ENCODE measurements at places on chromosomes 12 and 14.

DNA sequence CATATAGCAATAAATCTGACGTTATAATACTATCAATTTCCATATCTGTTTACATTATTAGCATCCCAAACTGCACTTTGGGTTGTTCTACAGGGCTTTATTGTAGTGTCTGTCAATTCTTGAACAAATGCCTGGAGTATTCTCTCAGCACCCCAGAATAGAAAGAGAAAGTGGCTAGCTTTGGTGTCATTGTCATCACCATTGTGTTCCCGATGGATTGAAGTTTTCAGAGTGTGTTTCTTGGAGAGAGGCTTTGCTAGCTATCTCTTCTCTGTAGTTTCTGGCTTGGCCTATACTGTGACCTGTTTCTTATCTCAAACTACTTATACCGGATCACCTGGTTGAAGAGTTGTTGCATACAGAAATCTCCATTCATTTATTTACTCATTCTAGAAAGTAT is 6.4 kb downstream of the TMEM106C start:
- DNase-seq: no peak

DNA sequence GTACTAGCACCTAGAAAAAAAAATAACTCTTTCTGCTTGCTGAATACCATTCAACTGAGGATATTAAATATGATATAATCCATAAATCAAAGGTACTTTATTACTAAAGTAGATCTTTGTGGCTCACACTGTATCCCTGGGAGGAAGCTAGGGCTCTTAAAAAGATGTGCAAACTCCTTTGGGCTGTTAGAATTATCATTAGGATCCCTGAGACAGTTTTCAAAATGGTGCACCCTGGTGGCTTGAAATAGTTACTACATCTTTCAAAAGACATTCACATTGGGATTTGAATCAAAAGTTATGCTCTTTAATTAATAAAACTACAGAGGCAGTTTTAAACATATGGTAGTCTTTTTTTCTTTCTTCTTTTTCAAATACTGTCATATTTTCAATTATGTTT is 228.5 kb upstream of the G2E3 start:
- DNase-seq: no peak

- no peak for DNase-seq
Measured at GRCh38 chr14:53929871-53930715, 26.5 kb downstream of the BMP4 start.

- DNase-seq: peak; percentile 35
Measured at GRCh38 chr12:44930972-44931600, 55.0 kb upstream of the NELL2 start.

GRCh38 chr14:34000396-34000795 is 49.5 kb upstream of the EGLN3 start:
- no peak for DNase-seq

DNA sequence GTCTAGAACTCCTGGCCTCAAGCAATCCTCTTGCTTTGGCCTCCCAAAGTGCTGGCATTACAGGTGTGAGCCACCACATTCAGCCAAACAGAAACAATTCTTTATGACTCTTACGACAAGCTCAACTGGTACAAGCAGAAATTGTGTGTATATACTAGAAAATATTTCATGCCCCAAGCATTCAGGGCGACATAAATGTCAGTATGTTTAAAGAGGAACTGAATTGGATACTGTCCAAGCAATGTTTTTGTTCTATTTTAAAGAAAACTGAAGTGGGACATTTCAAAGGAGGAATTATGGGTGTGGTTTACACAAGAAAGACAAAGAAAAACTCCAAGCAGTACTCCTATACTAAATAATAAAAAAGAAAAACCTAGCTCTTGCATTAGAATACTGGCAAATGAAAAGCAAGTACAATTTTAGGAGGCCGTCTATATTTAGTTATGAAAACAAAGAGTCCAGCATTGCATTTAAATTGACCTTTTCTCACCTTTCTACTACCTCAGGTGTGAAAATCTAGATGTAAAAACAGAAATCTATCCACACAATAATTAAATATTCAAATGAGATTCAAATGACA is 48.9 kb downstream of the PPP1R12A start:
- no peak for DNase-seq

DNA sequence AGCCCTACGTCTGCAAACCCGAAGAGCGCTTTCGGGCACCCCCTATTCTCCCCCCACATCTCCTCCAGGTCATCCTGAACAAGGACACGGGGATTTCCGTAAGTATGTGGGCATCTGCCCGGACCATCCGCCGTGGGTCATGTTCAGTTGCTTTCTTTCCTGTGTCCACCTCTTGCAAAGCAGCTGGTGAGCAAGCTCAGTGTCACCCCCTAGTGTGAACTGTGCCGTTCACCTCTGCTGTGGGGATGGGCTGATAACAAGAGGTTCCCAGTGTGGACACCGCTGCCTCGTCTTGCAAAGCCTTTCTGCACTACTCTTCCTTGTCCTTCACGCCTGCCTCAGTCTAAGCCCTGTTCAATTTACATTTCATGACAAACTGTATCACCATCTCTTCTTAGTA is 8.6 kb downstream of the PRKAB1 start:
- DNase-seq: no peak

DNA sequence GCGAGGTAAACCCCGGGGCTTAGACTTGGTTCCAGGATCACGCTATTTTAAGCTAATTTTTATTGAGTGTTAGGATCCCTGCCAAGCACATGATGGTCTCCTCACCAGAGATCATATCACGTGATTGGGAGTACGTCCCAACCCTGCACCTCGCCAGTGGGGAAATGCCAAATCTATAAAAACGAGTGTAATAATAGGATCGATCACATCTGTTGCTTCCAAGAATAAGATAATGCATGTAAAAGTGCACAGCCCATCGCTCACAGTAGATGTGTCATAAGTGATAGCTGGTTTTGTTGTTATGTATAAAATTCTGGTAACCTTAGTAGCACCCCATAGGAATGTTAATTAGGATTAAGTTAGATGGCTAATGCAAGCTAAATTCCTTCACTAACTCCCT is 581.0 kb upstream of the TMEM132C start:
- DNase-seq: no peak

GRCh38 chr12:6540181-6540877 is 6.0 kb downstream of the GAPDH start:
- no peak for DNase-seq

- DNase-seq: no peak
Measured at GRCh38 chr14:106651016-106651415, 1124.6 kb downstream of the TMEM121 start.

DNA sequence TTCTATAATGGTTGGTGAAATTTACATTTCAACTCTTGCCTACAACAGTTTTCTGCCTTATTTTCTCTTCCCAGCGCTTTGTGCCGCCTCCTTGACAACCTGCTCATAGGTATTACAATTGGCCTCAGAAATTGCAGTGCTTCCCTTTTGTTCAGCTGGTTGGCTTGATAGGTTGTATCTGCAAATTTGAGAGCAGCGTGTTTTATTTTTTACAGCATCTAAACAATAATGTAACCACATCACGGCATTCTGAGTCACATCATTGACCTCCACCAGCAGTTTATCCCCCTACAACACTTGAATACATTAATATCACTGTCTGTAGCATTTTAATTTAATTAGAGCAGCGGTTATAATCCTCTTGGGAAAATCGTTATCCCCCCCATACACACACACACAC is 99.4 kb downstream of the ETV6 start:
- DNase-seq: no peak

GRCh38 chr12:107553211-107553765 is 132.3 kb upstream of the PWP1 start:
- no peak for DNase-seq

DNA sequence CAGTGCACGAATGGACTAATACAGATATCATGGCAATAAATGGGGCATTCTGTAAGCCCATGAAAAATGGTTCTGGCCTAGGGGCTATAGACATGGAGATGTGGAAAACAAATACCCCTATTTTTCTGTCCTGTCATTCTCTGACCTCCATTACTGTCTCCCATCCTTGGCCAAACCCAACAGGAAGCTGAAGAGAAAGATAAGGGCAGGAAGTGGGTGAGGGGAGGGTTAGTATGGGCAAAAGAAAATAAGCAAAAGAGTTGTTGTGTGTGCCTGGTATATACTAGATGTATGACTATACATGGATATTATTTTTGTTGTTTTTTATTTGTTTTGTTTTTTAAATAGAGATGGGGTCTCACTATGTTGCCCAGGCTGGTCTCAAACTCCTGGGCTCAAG is 339.3 kb downstream of the PCNX1 start:
- DNase-seq: no peak

GRCh38 chr12:47184813-47185212 is 105.1 kb upstream of the AMIGO2 start:
- DNase-seq: no peak

GRCh38 chr12:24268663-24269186 is 319.3 kb upstream of the SOX5 start:
- no peak for DNase-seq

DNA sequence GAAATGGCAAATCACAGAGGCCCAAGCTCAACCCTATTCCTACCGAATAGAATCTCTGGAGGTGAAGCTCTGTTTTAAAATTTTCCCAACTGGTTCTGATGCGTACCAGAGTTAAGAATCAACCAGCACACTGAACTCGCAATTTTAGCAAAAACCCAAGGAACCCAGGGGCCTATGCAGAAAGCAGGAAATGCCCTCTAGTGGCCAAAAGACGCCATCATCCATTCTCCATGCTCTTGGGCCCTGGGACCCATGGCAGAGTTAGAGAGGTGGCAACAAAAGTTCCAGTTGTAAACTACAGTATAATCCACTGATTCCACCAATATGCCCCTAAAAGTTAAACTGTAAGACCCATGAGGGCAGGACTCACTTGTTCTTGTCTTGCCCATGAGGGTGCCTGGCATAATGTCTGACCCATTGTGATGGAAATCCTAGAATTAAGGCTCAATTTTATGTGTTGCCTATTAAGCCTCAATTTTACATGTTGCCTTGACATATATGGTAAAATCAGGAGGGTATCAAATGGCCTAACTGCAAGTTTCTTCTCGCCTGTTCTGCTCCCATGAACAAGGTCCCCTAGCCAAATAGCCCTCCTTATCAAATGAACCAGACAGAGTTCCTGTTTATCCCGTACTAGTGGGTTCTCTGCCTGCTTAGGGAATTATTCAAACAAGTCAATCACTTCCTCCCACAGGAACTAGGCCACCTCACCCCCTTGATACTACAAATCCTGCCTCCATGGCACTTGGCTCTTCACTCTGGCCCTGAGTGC is 137.5 kb upstream of the CPM start:
- peak; percentile 48 for DNase-seq

DNA sequence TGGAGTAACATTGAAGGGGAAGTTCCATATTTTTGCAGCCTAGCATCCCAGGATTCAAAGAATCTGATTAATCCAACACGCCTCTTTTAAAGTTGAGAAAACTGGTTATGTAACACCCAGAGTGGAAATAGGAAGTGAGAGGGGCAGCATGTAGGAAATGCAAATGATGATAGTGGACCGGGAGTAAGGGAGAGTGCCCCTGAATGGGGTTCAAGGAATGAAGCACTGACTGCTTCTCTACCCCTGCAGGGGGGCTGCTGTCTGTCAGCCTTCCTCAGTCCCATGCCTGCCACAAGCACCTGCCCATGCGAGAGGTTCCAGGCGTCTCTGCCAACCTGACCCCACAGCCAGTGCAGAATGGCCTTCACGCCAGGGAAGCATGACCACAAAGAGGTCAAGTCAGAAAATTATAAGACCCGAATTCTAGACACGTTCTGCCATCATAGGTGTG is 126.5 kb upstream of the CCND2 start:
- no peak for DNase-seq

GRCh38 chr14:54727929-54728328 is 161.0 kb downstream of the SAMD4A start:
- no peak for DNase-seq

GRCh38 chr12:117514016-117514415 is 152.6 kb upstream of the NOS1 start:
- DNase-seq: no peak

DNA sequence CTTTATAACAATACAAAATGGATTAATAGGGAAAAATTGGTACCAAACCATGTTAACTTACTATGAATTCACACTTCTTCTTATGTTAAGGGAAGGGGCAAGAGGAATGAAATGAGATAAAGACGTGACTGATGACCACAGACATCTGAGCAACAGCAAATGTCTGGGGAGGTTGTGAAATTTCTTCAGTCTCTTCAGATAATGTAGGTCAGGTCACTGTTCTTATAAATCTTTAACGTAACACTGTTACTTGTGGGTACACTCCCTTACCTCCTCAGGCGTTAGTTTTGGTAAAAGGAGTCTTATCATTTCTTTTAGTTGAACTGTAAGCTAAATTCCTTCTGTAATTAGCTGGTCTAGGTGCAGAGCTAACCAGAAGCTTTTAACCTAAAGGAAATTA is 405.0 kb upstream of the LRFN5 start:
- no peak for DNase-seq

DNA sequence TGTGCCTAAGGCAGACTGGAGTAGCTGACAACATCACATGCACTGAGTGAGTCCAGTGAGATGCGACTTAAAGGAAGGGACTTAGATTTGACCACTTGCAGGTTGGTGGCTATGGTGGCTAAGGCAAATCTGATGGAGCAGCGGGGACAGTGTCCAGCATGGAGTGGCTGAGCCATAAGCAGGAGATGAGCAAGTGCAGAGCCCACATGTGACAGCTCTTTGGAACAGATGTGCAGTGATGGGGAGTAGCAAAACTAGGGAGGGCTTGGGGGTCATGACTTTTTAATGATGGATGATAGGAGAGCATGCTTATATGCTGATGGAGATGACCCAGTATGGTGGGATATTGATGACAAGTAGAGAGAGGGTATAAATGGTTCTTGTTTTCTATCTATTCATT is 80.2 kb downstream of the PELI2 start:
- DNase-seq: no peak

- no peak for DNase-seq
Measured at GRCh38 chr12:120479458-120479857, 9.9 kb upstream of the SRSF9 start.

GRCh38 chr14:80607430-80608190 is 333.9 kb downstream of the CEP128 start:
- DNase-seq: no peak

- DNase-seq: no peak
Measured at GRCh38 chr12:31890295-31891285, 68.6 kb upstream of the RESF1 start.

- DNase-seq: no peak
Measured at GRCh38 chr12:8034802-8035201, 2.3 kb downstream of the FOXJ2 start.

- DNase-seq: no peak
Measured at GRCh38 chr12:63816031-63816430, 28.5 kb upstream of the SRGAP1 start.

GRCh38 chr12:2284321-2284813 is 231.6 kb downstream of the CACNA1C start:
- peak; percentile 43 for DNase-seq

DNA sequence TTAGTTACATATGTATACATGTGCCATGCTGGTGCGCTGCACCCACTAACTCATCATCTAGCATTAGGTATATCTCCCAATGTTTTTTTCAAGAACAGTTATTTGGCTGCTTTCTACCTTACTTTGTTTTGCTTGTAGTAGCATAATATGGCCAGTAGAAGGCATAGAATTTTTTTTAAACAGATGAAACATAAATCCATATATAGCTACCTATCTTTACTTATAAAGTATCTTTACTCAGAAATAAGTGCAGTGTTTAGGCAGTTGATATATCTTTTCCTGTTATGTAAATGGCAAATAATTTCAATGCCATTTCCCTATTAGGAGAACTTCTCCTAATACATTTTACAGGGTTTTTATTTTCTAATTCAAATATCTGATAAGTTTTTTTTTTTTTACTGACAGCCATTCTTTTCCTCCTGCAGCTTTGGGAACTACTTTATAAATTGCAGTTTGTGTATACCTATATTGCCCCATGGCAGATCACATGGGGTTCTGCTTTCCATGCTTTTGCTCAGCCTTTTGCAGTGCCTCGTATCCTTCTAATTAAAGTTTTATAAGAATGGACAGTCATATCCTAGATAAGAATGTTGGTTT is 143.1 kb downstream of the PCNX1 start:
- DNase-seq: no peak

All from HS-5 (cell line).